Spleen (tissue), 13 donors: ENCODE measurements at places on chromosomes 16 and 17. TPM values are rescaled to one million over a fixed set of nuclear protein-coding genes. Genes with fewer than 3 reads are reported as not detected.

- peak within 1 kb of the TSS; percentile 70 for H3K4me3 ChIP-seq
- peak; percentile 86 for DNase-seq
- peaks cover 98% of the 10 kb centered on the region for H3K27me3 ChIP-seq
- no peaks in the 10 kb centered on the region for H3K36me3 ChIP-seq
These were observed at the start of gene IRX5 for GRCh38 chr16:54930005-54930868. Gene IRX5 (plus strand): TSS chr16:54930865. CDS start chr16:54931199, 334 bp downstream.

DNA sequence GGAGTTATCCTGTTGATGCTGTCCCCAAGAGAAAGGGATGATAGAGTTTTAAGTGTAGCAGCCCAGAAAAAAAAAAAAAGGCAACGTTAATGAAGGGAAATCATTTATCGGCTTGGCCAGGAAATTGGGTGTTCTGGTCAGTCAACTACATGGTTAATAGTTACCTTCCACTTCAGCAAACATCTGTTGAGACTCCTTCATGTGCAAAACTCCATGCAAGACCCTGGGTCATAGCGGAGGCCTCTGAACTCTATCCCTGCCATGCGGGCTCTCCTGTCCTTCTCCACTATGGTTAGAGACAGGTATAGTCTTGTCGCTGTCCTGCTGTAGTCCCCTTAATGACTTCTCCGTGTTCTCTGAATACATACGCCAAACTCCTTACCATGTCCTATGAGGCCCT lies 3.5 kb upstream of the LYRM9 start:
- H3K4me1 ChIP-seq: peaks cover 25% of the 10 kb centered on the region
- H3K27ac ChIP-seq: no peak overlapping the region
- no peaks in the 10 kb centered on the region for H3K36me3 ChIP-seq
- H3K27me3 ChIP-seq: no peaks in the 10 kb centered on the region

- no peak for DNase-seq
- no peaks in the 10 kb centered on the region for H3K27me3 ChIP-seq
- H3K4me1 ChIP-seq: peaks cover 74% of the 10 kb centered on the region
- H3K27ac ChIP-seq: no peak overlapping the region
These were observed 14.2 kb upstream of the SEC14L1 start for GRCh38 chr17:77126519-77126918.

DNA sequence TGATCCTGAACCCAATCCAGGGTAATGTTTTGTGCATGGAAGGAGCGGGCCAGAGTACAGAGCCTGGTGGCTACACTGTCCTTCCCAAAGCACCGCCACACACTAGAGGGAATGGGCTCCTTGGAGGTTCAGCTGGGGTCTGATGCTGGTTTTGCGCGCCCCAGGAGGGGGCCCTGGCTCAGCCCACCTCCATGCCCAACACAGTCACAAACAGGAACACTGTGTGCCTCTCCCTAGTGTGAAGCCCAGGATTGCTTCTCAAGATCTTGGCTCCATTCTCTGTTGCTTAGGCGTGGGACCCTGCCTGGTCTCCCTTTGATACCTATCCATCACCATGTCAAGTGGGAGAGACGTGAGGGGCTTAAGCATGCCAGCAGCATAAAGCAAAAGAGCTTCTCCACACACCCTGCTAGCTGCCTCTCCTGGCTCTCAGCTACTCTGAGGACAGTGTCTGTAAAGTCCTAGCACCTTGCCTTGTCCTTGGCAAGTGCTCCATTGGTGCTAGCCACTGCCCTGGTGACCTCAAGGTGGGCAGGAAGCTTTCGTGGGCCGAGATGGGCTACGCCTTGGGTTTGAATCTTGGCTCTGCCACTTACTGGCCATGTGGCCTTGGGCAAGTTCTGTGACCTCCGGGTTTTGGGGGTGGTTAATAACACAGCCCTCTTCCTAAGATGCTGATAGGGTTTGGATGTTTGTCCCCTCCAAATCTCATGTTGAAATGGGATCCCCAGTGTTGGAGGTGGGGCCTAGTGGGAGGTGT lies 122.2 kb downstream of the C16orf78 start:
- H3K4me1 ChIP-seq: peaks cover 15% of the 10 kb centered on the region
- H3K27me3 ChIP-seq: no peaks in the 10 kb centered on the region
- DNase-seq: peak; percentile 34

DNA sequence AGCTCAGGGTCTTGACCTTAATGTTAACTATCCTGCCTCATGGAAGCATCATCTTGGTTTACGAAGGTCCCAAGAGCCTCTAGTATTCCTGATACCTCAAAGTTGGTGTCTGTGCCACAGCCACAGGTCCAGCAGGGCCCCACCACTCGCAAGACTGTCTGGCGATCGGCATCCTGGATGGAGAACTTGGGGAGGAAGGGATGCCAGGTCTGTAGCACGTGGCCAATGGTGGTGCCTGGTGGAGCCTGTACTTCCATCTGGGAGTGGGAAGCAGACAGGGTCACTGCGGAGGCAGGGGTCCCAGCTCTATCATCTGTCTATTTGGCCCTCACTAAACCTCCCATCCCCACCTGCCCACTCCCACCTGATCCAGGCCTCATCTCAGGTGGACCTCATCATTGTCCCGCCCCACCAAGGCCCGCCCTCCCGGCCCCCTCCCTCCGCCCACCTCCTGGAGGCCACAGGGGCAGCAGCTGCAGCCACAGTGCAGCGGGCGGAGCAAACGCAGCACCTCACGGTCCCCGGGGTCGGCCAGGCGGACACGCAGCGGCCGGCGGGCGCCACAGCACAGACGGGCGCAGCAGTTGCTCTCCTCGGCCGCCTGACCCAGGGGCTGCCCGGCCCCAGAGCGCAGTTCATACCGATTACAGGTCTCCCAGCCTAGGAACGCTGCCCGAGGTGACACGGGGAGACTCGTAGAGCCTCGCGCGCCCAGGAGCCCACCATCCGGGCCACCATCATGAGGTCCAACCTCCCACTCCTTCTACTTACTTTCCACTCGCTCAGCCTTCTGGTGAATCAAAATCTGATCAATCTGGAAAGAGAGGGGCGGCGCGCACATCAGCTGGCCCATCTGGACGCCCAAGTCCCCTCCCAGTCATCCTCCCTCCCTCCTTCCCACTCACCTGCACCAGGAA lies 1.4 kb downstream of the PLSCR3 start:
- H3K36me3 ChIP-seq: peaks cover 29% of the 10 kb centered on the region
- DNase-seq: no peak
- peak overlapping the region; percentile 78 for H3K4me3 ChIP-seq
- peak overlapping the region; percentile 93 for H3K27ac ChIP-seq
- peaks cover 39% of the 10 kb centered on the region for H3K4me1 ChIP-seq

DNA sequence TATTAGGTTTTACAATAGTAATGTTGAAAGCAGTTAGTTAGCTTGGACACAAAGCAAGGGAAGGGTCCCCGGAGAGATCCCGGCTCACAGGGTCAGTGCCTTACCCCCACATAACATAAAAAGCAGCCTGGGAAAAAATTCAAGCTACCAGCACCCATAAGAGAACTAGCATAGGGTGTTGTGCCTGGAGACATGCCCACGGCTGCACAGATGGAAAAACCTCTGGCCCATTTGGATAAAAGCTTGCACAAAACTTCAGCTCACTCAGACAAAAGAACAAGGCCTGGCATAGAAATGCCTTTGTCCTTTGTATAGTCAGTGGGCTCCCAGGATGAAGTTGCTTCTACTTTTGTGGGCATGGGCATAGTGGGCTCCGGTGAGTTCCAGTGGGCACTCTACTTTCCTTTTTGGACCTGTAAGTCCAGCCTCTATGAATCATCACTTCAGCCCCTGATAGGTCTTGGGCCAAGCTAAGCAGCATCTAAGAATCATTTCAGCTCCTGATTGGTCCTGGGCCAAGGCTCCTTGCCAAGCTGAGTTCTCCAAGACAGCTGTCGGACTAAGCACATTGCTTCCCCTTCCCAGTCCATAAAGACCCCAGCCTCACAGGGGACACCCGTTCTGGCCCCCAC lies 1.3 kb upstream of the RDM1 start:
- H3K27me3 ChIP-seq: no peaks in the 10 kb centered on the region
- H3K4me3 ChIP-seq: no peak overlapping the region
- H3K4me1 ChIP-seq: peaks cover 20% of the 10 kb centered on the region
- H3K36me3 ChIP-seq: no peaks in the 10 kb centered on the region
- no peak for DNase-seq

DNA sequence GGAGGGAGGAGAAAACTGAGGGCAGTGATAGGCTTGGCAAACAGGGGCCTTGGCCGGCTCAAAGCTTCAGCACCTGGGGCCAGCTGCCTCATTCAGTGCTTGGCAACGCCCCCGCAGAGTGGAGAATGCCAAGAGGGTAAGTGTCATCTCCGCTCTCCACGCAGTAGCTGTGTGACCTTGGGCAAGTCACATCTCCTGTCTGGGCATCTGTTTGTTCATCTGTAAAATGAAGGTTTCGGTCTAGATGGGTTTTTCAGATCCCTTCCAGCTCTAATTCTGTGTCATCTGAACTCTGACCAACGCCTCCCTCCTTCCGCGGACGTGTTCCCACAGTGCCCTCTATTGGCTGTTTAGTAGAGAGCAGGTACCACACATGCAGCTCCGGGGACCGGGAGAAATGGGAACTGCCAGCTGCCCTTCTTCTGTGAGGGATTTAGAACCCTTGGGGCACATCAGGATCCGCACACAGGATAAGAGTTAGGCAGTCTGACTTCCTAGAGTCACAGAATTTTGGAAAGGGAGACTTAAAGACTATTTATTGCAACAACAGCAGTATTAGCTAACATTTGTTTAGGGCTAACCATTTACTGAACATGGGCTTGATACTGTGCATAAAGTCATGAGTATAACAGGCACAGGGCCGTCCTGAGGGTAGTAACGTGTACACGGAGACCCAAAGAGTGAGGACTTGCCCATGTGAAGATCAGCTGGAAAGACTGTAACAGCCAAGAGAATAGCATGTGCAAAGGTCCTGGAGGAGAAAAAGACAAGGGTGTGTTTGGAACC lies 26.8 kb downstream of the GP2 start:
- DNase-seq: no peak
- no peaks in the 10 kb centered on the region for H3K36me3 ChIP-seq
- no peak overlapping the region for H3K4me3 ChIP-seq
- no peaks in the 10 kb centered on the region for H3K27me3 ChIP-seq
- H3K27ac ChIP-seq: no peak overlapping the region

GRCh38 chr16:18800293-18800692 lies 1.1 kb downstream of the ARL6IP1 start:
- H3K27ac ChIP-seq: peak overlapping the region; percentile 88
- H3K27me3 ChIP-seq: no peaks in the 10 kb centered on the region
- H3K4me3 ChIP-seq: peak overlapping the region; percentile 78
- peaks cover 87% of the 10 kb centered on the region for H3K4me1 ChIP-seq

DNA sequence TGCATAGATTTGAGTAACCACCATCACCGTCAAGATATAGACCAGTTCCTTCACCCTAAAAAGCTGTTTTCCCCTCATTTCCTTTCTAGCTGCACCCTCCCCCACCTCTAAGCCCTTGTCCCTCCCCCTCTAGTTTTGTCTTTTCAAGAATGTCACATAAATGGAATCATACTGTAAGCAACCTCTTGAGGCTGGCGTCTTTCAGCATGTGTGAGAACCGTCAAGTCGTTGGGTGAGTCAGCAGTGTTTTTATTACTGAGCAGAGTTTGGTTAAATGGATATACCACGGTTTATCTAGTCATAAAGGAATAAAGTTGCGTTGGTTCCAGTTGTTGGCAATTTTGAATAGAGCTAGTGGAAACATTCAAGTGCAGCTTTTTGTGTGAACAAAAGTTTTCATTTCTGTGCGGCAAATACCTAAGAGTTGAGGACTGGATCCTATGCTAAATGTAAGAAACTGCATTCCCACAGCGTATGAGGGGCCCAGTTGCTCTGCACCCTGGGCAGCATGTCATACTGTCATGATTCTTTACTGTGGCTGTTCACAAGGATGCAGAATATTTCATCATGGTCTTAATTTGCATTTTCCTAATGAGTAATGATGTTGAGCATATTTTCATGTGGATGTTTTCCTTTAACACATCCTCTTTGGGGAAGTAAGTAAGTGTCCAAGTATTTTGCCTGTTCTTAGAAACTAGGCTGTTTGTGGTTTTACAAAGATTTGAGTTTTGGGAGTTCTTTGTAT lies 264.3 kb downstream of the CPPED1 start:
- no peak overlapping the region for H3K4me3 ChIP-seq
- no peaks in the 10 kb centered on the region for H3K27me3 ChIP-seq
- H3K4me1 ChIP-seq: peaks cover 3% of the 10 kb centered on the region
- H3K27ac ChIP-seq: no peak overlapping the region

Gene SEPTIN12
- not detected for total RNA-seq

Gene TMEM88
- 5.2 TPM for total RNA-seq

Gene CDYL2
- total RNA-seq: 15.2 TPM

Gene KRT24
- total RNA-seq: not detected

Gene TNFAIP1
- 126 TPM for total RNA-seq

Gene ZNF469
- 8.0 TPM for total RNA-seq

Gene AGRP
- total RNA-seq: not detected
